Heart left ventricle (tissue), 16 donors: ENCODE measurements at places on chromosomes 6 and 20. TPM values are rescaled to one million over a fixed set of nuclear protein-coding genes. Genes with fewer than 3 reads are reported as not detected.
A peak's percentile ranks its signal among the peaks of the same experiment; 100 is the strongest.

GRCh38 chr6:81105998-81106397 lies 646.5 kb downstream of the TENT5A start:
- no peak overlapping the region for H3K27ac ChIP-seq
- no peak overlapping the region for H3K4me3 ChIP-seq
- no peaks in the 10 kb centered on the region for H3K36me3 ChIP-seq
- no peaks in the 10 kb centered on the region for H3K27me3 ChIP-seq
- DNase-seq = no peak

DNA sequence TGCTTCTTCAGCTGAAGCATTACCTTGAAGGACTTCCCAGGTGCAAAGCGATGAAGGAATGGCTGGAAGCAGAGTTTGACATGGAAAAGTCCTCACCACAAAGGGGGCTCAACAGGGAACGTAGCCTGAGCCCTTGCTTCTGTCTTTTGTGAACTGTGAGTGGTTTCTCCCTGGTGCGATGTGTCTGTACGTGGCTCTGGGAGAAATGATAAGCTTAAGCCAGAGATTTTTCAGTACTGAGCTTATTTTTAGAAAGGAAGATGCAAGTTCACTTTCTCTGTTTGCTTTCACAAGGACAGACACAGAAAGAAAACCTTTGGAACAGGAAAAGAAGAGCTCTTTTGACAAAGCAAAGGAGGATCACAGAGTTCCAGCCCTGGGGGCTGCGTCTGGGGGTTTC lies 79.4 kb downstream of the DACT2 start:
- H3K27ac ChIP-seq = no peak overlapping the region
- H3K4me3 ChIP-seq = no peak overlapping the region
- no peaks in the 10 kb centered on the region for H3K27me3 ChIP-seq
- H3K36me3 ChIP-seq = no peaks in the 10 kb centered on the region

DNA sequence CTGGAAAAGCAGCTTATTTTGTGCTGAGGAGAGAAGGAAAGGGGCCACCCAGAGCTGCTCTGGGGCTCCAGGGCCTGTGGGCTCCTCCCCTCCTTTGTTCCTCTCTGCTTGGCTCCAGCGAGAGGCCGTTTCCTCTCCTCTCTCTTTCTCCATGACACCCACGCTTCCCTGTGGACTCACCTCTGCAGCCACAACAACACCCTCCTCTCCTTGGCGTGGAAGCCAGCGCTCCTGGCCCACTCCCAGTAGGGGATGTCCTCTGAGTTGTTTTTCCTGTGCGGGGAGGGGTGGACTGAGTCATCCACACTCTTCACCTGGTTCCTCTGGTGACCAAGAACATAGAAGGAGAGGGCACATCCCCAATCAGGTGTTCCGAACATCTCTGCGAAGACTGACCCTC lies 4.9 kb upstream of the CDSN start:
- H3K27me3 ChIP-seq = no peaks in the 10 kb centered on the region
- H3K27ac ChIP-seq = peak overlapping the region; percentile 21
- peaks cover 38% of the 10 kb centered on the region for H3K4me1 ChIP-seq
- no peak overlapping the region for H3K4me3 ChIP-seq
- DNase-seq = peak; percentile 44

- H3K36me3 ChIP-seq = no peaks in the 10 kb centered on the region
- no peak overlapping the region for H3K4me3 ChIP-seq
- no peak overlapping the region for H3K27ac ChIP-seq
- H3K4me1 ChIP-seq = no peaks in the 10 kb centered on the region
- DNase-seq = no peak
- H3K27me3 ChIP-seq = no peaks in the 10 kb centered on the region
These were observed 13.6 kb downstream of the CNBD2 start for GRCh38 chr20:35981969-35982368.

DNA sequence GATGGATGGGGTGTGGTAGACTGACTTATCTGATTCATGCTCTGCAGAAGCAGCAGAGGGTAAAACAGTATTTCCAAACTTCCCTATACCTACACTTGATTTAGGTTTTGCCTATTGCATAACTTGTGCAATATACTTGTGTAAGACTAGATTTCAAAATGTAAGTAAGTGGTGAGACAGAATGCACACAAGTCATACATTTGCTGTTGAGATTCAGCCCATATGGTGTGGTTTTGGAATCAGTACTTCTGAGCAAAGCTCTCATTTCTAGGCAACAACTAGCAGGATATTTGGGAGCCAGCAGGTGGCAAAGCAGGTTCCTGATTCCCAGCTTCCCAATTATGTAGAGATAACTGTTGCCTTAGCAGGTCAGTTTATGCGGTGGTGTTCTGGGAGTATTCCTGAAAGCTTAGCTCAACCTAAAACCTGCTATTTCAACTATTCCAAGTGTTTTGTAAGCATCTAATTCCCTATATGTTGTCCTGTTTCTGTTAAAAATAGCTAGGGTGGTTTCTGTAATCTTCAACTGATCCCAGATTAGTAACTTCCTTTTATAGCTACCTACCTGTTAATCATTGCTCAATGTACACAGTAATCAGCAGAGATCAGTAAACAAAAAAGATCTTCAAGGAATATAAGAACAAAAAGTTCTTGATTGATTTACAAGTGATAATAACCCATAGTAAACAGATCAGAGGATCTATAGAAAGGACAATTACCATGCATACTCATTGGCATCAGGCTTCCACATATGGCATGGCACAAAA lies 8.5 kb upstream of the FABP7 start:
- no peaks in the 10 kb centered on the region for H3K36me3 ChIP-seq
- H3K4me1 ChIP-seq = no peaks in the 10 kb centered on the region
- DNase-seq = no peak
- H3K4me3 ChIP-seq = no peak overlapping the region
- no peaks in the 10 kb centered on the region for H3K27me3 ChIP-seq

GRCh38 chr6:150685860-150686259 lies 86.2 kb downstream of the PLEKHG1 start:
- peak; percentile 29 for DNase-seq
- H3K27ac ChIP-seq = peak overlapping the region; percentile 56
- peaks cover 15% of the 10 kb centered on the region for H3K4me1 ChIP-seq
- H3K36me3 ChIP-seq = no peaks in the 10 kb centered on the region

- no peaks in the 10 kb centered on the region for H3K27me3 ChIP-seq
- no peak for DNase-seq
- no peaks in the 10 kb centered on the region for H3K4me1 ChIP-seq
- H3K27ac ChIP-seq = no peak overlapping the region
These were observed 1108.2 kb upstream of the GJE1 start for GRCh38 chr6:141024526-141024925.

- H3K4me1 ChIP-seq = no peaks in the 10 kb centered on the region
- H3K36me3 ChIP-seq = no peaks in the 10 kb centered on the region
- no peak overlapping the region for H3K27ac ChIP-seq
These were observed 523.6 kb upstream of the RNF217 start for GRCh38 chr6:124438546-124439065.

- no peaks in the 10 kb centered on the region for H3K36me3 ChIP-seq
- no peak overlapping the region for H3K4me3 ChIP-seq
- no peak for DNase-seq
- no peaks in the 10 kb centered on the region for H3K4me1 ChIP-seq
- H3K27ac ChIP-seq = no peak overlapping the region
These were observed 165.1 kb downstream of the LMBRD1 start for GRCh38 chr6:69631552-69632346.

Gene HLA-DOA
- 0.78 TPM for polyA plus RNA-seq

Gene BPI
- polyA plus RNA-seq = not detected

Gene VGLL2
- polyA plus RNA-seq = 0.23 TPM

Gene SMOC2
- polyA plus RNA-seq = 5.9 TPM

Gene MUC21
- polyA plus RNA-seq = 0.10 TPM

Gene BTNL2
- not detected for polyA plus RNA-seq

Gene ECT2L
- polyA plus RNA-seq = 0.19 TPM
